ENCODE measurements at places on chromosomes 3 and 15. TPM values are rescaled to one million over a fixed set of nuclear protein-coding genes. Genes with fewer than 3 reads are reported as not detected.

ZIC1 gene
- total RNA-seq: 0.06 TPM

SLC28A1 gene
- not detected for total RNA-seq

GRCh38 chr15:66941791-66942190 lies 123.6 kb upstream of the SMAD3 start:
- no peak for DNase-seq

DNA sequence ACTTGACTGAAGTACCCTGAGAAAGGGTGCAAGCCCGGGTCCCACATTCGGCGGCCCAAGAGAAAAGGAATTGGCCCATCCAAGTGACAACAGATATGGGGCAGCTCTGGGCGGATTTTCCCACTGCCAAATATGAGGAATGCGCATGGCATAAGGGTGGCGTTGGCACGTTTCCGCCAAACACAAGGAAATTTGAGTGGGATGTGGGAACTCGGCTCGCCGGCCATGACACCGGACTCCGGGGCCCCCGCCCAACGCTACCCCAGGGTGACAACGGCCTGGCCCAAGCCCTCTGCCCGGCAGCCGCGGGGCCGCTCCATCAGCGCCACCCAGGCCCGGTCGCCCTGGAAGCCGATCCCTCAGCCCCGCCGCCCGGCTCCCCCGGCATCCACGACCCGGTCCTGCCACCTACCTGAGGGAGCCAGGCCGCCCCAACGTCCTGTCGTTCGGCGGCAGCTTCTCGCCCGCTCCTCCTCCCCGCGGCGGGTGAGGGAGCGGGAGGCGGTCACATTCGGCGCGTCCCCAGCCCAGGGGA lies 449 bp downstream of the RAF1 start:
- DNase-seq: no peak

Measured in glomerular endothelial cell (primary cell).